ENCODE measurements at places on chromosomes 12 and 14.
A peak's percentile ranks its signal among the peaks of the same experiment; 100 is the strongest.

DNA sequence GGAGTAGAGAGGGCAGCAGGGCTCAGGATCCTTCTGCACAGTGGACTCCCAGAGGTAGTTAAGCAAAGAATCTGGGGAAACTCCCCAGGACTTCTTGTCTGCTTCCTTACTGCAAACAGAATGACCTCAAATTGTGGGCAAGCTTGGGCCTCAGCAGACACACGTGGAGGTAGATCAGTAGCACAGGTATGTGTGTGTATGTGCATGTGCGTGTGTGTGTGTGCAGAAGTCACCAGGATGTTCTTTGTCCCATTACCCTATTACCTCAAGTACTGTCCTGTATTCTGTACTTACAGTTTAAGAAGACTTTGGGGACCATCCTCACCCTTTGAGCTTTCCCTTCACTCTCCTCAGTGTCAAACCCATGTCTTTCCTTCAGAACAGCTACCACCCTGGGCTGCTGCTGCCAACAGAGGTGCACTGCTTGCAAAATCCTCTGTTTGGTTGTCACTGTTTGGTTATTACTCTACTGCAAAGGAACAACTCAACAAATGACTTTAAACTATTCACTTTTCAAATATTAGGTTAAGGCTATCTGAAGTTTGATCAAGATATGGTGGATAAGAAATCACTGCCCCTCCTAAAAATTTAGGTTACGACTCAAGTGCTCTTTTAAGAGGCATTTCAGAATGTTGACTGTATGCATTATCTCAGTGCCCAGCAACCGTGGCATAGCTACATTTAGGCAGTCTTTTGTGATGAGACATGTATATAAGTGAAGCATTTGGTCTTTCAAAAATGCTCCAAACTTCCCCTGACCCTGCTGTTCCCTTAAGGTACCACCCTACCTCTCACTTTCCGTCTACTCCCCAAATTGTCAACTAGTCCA is 78.2 kb upstream of the MBIP start:
- no peak for DNase-seq

DNA sequence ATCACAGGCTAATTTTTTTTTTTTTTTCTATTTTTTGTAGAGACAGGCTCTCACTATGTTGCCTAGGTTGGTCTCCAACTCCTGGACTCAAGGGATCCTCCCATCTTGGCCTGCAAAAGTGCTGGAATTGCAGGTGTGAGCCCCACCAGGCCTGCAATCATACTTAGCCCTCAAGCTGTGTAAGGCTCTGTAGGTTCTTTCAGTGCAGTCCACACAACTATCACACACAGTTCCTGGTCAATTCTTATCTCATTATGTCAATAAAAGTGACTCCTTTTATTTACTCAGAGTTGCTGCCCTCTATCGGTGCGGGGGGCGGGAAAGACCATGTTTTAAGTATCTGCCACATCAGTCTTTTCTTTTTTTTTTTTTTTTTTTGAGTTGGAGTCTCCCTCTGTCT is 29.0 kb downstream of the SLC2A3 start:
- peak; percentile 72 for DNase-seq

DNA sequence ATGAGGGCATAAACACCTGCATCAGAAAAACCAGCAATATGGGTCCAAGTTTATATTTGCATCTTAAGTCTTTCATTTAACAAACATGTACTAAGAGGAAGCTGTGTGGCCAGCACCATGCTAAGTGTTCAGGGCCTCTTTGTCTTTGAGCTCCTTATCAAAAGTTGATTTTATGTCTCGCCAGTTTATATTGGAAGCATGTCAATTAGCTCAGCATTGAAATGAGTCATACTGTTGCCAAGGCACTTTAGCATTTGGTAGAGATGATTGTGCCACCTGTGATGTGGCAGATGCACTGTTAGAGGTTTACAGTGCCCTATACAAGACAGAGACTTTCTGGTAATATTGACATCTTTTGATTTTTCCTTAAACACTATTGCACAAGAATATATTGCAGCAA is 68.5 kb downstream of the BHLHE41 start:
- no peak for DNase-seq

- peak; percentile 34 for DNase-seq
These were observed 21.0 kb downstream of the PAH start for GRCh38 chr12:102896067-102896466.

- DNase-seq = no peak
These were observed 641 bp downstream of the LRRC43 start for GRCh38 chr12:122183588-122183940.

GRCh38 chr12:52147367-52147963 is 44.3 kb downstream of the KRT80 start:
- DNase-seq = no peak

DNA sequence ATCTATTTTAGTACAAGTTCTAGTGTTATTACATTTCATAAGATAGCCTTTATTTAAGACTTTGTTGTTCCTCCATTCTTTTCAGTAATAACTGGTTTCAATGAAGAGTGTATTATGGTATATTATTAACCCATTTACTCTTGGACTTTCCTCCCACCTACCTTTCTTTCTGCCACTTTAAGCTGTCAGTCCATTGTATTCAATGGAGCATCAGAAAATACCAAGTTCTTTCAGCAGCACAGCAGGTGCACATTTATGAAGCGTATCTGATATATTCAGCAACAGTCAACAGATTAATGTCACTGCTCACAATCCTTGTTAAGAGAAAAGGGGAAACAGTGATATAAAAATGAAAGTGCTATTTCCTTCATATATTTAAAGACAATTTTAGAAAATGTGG is 660.9 kb downstream of the C12orf50 start:
- DNase-seq = no peak

DNA sequence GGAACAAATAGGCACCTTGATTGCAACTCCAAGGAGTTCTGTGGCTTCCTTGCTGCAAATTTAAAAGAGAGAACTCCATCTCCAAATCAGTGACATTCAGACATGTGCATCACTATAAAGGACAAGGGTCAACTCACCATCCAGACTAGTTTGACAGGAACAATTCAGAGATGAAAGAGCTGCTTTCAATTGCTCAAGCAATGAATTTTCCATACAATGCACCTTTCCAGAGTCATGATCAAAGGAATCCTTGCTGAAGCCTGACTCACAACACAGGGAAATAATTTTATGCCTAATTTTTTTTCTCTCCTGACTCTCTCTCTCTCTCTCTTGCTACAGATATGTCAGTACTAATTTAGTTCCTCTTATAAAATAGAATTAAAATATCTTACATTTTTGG is 380.5 kb upstream of the GARIN6 start:
- DNase-seq = no peak

GRCh38 chr12:4448943-4449850 is 3.6 kb upstream of the FGF6 start:
- DNase-seq = no peak

DNA sequence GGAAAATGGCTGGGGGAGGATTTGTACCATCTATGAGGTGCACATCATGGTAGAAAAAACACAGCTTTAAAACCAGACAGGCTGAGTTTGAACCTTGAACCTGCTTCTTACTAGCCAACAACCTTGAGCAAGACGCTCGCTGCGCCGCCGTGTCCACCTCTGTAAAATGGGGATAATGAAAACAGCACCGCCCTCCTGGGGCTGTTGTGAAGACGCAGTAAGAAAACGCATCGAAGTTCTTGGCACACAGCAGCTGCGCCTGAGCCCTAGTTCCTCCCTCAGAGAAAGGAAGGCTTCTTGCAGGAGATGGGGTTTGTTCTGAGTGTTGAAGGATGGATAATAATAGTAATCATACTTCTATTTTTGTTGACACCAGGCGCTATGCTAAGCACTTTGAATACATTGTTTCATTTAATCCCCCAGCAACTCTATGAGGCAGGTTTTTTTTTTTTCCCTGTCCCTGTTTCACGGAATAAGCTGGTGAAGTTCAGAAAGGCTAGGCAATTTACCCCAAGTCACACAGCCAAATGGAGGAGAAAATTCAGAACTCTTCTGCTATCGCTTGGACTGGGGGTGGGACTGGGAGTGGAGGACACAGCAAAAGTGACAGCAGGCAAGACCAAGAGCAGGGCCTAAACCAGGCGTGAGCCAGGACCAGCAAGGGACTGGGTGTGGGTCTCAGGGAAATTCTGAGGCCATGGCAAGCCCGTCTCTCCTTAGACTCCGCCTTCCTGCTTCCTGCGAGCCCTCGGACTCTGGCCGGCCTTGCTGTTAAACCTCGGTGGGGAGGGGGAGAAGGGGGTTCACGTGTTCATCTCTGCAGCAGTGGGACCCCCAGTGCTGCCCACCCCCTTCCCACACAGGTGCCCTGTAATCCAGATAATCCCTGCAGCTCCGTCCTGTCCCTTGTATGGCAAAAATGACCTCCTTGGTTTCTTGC is 97.5 kb downstream of the LRRC74A start:
- DNase-seq = no peak

GRCh38 chr12:75890141-75890540 is 141.4 kb downstream of the PHLDA1 start:
- no peak for DNase-seq

GRCh38 chr12:122366685-122367475 is 55.6 kb downstream of the CLIP1 start:
- DNase-seq = no peak

- DNase-seq = no peak
These were observed 817 bp downstream of the STXBP6 start for GRCh38 chr14:25049093-25049567.

GRCh38 chr12:70590051-70590450 is 47.2 kb downstream of the PTPRB start:
- DNase-seq = peak; percentile 81

DNA sequence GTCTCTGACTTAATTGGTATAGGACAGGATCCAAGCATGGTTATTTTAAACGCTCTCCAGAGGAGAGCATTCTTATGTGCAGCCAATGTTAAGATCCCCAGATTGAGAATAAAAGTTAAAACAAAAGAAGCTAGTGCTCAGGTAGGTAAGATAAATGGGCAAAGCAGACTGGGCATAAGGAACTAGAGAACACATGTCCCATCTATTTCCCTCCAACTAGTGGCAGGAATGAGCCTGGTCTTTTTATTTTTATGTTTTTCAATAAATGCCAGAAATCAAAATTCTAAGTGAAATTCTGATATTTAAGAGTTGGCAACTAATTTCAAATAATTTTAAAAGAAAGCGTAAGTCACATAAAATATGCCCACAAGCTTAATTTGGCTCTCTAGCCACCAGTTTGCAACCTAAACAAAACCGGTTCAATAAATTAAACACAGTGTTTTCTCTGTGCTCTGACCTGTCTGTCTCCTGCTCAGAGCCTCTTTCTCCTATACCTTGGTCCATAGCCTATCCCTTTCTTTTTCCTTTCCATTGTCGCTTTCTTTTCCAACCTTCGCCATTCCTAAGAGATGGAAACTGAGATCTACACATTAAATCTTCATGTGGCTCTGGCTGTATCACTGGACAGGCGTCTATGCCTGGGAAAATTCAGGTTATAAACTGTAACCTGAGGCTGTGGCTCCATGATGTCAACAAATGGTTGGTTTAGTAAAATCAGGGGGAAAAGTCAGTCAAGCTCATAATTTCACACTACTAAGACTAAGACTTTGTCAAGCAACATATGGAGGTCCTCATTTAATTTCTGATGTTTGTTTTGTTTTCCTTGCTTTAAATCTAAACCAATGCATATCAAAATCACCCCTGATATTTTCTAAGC is 5.5 kb downstream of the SLC38A1 start:
- no peak for DNase-seq

GRCh38 chr12:12779529-12779928 is 5.9 kb upstream of the APOLD1 start:
- DNase-seq = no peak

DNA sequence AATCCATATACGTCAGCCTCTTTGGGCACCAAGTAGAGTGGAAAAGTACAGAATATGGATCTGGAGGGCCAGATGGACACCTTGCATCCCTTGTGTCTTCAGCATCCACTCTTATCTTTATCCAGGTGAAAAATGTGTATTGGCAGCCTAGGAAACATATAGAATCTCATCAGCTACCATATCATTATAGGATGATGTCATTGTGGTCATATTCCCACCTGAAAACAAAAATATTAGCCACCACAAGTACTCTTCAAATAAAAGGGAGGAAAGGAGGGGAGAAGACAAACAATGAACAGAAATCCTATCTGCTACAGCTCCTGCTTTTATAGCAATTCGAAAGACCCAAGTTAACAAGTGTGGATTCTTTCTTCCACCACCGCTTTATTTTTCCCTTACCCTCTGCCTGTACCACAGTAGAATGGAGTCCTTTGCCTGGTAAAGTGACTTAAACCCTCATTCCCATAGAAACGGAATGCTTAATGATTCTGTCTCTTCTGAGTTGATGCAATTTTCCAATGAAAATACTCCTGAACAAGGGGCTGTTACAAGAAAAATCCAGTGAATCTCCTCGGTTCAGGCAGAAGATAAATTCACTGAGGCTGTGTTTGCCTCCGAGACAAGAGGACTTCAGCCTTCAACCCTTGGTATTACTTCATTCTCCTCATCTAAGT is 13.8 kb upstream of the IL26 start:
- no peak for DNase-seq

DNA sequence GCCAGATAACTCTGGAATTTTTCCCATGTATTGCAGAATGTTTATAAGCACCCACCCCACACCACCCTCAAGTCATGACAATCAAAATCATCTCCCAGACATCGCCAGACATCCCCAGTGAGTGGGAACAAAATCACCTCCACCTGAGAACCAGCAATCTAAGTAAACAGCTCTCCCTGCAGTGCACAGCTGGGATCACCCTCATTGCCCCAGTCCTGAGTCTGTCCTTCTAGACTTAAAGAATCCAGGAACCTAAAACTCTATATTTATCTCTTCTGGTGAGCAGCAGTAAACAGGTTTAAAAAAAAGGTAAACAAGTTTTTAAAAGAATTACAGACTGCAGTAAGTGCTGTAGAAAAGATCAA is 43.3 kb upstream of the CMKLR1 start:
- no peak for DNase-seq

GRCh38 chr12:46752396-46752795 is 73.4 kb downstream of the SLC38A4 start:
- no peak for DNase-seq

DNA sequence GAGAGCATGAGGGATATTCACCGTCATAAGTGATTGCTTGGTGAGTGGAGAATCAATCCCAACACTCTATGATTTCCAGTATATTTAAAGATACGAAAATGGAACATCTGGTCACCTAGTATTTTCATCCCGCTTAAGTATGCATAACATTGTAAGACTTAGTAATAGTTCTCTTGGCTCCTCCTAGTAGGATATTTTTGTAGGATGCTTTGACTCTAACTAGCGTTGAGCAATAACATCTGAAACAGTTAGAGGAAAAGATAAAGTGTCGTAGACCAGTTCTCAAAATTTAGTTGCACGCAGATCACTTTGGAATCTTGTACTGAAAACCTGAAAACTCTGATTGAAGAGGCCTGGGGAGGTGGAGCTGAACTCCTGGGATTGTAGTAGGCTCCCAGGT is 7.6 kb downstream of the SAMD4A start:
- no peak for DNase-seq

DNA sequence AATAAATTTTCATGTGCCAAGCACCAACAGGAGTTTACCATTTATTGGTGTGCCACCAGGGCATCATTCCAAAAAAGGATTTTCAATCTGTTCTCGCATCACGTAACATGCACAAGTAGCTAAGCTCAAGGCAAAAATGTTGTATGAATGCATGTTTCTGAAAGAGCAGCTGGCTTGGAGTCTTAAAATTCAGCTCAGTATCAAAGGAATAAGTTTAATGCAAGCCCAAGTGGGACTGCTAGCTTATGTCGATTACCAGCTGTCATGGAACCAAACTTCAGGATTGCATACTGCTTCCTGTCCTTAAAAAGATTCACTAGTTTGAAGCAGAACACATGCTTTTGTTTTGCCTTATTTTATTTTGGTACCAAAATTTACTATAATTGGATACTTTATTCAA is 437.0 kb downstream of the FSCB start:
- DNase-seq = no peak
